Activated naive CD8-positive, alpha-beta T cell treated with anti-CD3 and anti-CD28 coated beads for 36 hours (primary cell): ENCODE measurements at places on chromosomes 6 and 20. TPM values are rescaled to one million over a fixed set of nuclear protein-coding genes. Genes with fewer than 3 reads are reported as not detected.
A peak's percentile ranks its signal among the peaks of the same experiment; 100 is the strongest.

DNA sequence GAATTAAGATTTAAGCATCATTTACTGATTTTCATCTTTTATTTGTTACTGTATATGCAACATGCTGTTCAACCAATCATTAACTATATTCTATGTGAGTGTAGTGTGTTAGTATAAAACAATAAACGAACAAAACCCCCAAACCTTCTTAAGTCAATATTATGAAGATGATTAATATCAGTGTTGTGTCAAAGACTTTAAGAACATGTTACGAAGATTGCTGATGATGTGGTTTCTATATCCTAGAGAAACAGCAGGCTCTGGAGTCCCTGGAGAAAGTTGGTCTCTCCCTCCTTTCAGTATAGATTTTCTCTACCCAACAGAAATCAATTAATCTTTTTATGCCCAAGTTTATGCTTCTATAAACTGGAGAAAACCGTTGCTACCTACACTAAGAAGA, 393.8 kb upstream of the HSF2 start:
- no peaks in the 10 kb centered on the region for H3K4me1 ChIP-seq
- DNase-seq, result no peak
- no peak overlapping the region for H3K27ac ChIP-seq

NFYA gene
- total RNA-seq, result 24.5 TPM

- H3K4me3 ChIP-seq, result no peak overlapping the region
- no peaks in the 10 kb centered on the region for H3K4me1 ChIP-seq
- H3K27ac ChIP-seq, result no peak overlapping the region
- no peaks in the 10 kb centered on the region for H3K27me3 ChIP-seq
These were observed 133.6 kb downstream of the TFAP2B start for GRCh38 chr6:50952092-50952907.

GRCh38 chr20:2128542-2128941, 26.9 kb downstream of the STK35 start:
- peaks cover 51% of the 10 kb centered on the region for H3K4me1 ChIP-seq
- DNase-seq, result no peak
- H3K27ac ChIP-seq, result no peak overlapping the region
- H3K27me3 ChIP-seq, result no peaks in the 10 kb centered on the region
- peaks cover 10% of the 10 kb centered on the region for H3K36me3 ChIP-seq
- no peak overlapping the region for H3K4me3 ChIP-seq

- DNase-seq, result no peak
- peaks cover 43% of the 10 kb centered on the region for H3K27me3 ChIP-seq
- no peak overlapping the region for H3K4me3 ChIP-seq
- H3K4me1 ChIP-seq, result peaks cover 7% of the 10 kb centered on the region
These were observed 4.0 kb upstream of the CAP2 start for GRCh38 chr6:17389274-17389847.

DNA sequence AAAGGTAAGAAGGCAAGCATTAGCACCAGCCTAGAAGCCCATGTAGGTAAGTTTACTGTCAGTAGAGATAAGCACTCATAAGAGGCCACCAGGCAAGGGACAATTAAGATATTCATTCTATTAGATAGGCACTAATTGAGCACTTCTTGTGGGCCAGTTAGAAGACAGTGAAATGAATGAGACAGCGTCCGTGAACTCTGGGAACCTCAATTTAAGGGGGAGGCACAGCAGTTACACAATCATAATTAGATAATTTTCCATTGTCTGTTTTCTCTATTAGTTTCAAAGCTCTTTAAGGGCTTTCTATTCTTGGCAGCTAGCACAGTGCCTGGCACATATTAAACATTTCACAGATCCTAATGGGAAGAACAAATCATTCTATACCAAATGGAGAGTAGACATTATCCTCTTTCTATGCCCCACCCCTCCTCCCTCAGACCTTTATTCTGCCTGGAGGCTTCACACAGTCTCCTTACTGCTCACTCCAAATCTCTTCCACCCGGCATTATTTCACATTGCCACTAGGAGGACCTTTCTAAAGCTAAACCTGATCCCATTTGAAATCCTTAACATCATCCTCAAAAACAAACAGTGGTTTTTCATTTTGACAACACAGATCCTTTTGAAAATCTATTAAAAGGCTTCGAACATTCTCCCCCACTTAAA, 529.6 kb downstream of the ADGRB3 start:
- DNase-seq, result no peak
- H3K27ac ChIP-seq, result no peak overlapping the region
- no peaks in the 10 kb centered on the region for H3K36me3 ChIP-seq
- no peaks in the 10 kb centered on the region for H3K4me1 ChIP-seq
- no peak overlapping the region for H3K4me3 ChIP-seq

GRCh38 chr6:149224399-149224798, 93.1 kb upstream of the TAB2 start:
- no peaks in the 10 kb centered on the region for H3K27me3 ChIP-seq
- H3K27ac ChIP-seq, result no peak overlapping the region
- H3K4me1 ChIP-seq, result peaks cover 22% of the 10 kb centered on the region
- H3K4me3 ChIP-seq, result no peak overlapping the region
- DNase-seq, result no peak
- H3K36me3 ChIP-seq, result peaks cover 4% of the 10 kb centered on the region

REPS1 gene
- 59.7 TPM for total RNA-seq

- peaks cover 9% of the 10 kb centered on the region for H3K4me1 ChIP-seq
- no peak overlapping the region for H3K4me3 ChIP-seq
- DNase-seq, result no peak
- H3K36me3 ChIP-seq, result peaks cover 3% of the 10 kb centered on the region
These were observed 59.8 kb downstream of the GOPC start for GRCh38 chr6:117542493-117542892.

TUBB2B gene
- total RNA-seq, result 0.25 TPM

XKR7 gene
- 0.04 TPM for total RNA-seq

DNA sequence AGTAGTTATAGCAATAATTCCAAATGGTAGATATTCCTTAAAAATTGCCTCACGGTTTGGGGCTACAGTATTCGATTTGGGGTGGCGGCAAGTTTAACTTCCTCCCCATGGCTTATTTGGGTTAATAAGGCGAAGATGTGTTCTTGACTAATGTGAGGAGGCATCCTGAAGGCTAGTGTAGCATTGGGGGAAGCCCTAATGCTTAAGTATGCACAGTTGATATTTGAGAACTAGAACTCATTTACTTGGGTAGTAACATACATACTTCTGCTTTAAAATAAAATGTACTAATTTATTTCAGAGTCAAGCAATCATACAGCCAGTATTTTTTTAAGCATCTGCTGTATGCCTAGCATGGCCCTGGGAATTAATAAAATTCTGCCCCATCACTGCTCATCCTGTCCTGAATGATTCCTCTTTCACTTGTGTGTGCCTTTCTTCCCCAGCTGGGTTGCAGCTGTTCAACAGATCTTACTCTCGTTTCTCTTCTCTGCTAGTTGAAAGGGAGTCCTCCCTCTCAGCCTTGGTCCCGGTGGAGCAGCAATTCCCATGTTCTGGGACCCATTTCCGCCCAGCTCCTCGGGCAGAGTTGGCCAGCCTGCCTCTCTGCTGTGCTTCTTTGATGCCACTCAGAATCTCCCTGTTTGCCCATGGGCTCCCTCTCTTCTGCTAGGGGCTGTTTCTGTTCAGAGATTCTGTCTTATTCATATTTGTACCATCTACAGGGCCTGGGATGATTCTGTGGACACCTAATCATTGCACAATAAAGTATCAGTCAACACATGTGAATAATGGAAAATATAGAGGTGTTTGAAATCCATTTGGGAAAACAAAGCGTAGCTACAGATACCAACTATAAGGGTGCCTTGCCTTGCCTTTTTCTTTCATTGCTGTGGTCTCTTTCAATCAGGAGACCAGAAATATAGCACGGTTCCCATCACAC, 104.8 kb downstream of the ARID1B start:
- peaks cover 15% of the 10 kb centered on the region for H3K36me3 ChIP-seq

DNA sequence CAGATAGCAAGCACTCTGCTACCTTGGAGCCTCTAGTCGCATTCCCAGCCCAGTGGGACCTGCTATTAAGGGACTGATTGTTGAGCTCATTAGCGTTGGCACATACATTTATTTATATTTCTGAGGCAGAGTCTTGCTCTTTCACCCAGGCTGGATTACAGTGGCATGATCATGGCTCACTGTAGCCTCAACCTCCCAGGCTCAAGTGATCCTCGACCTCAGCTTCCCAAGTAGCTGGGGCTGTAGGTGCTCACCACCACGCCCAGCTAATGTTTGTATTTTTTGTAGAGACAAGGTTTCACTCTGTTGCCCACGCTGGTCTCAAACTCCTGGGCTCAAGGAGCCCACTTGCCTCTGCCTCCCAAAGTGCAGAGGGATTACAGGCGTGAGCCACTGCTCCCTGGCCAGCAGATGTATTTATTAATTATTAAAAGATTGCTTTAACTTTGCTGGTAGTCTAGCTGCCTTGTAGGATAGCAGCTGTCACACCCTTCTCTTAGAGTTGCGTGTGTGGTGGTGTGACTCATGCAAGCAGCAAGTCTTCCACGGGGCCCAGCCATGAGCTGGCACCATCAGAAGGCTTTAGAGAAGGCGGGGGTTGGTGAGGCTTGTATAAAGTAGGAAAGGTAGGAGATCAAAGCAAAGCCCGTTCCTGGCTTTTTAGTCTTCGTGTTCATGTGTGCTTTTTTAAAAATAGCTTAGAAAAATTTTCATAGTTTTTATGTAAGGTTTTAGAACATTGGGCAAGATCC, 16.5 kb downstream of the ACTR5 start:
- no peak overlapping the region for H3K4me3 ChIP-seq
- H3K27ac ChIP-seq, result no peak overlapping the region
- H3K36me3 ChIP-seq, result peaks cover 20% of the 10 kb centered on the region
- peaks cover 15% of the 10 kb centered on the region for H3K4me1 ChIP-seq
- peak; percentile 37 for DNase-seq

DNA sequence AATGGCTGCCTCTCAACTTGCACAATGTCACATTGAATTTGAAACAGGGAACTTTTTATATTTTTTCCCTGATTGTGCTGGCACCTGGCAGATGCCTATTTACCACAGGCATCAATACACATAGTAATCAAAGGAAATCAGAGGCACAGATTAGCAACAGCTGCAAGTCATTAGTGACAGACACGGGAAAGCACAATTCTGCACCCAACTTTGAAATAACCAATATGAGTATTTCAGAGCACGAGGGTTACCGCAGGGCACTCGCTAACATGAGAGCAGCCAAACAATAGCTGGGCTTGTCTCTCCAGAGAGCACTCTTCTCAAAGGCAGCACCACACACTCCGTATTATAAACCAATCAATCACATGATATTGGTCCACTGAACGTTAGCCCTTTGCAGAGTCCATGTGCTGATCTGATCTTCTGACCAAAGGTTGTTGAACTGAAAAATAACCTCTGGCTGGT, 149.5 kb downstream of the RNF144B start:
- no peak overlapping the region for H3K27ac ChIP-seq
- H3K27me3 ChIP-seq, result peaks cover 40% of the 10 kb centered on the region
- no peak overlapping the region for H3K4me3 ChIP-seq
- H3K4me1 ChIP-seq, result no peaks in the 10 kb centered on the region

DNA sequence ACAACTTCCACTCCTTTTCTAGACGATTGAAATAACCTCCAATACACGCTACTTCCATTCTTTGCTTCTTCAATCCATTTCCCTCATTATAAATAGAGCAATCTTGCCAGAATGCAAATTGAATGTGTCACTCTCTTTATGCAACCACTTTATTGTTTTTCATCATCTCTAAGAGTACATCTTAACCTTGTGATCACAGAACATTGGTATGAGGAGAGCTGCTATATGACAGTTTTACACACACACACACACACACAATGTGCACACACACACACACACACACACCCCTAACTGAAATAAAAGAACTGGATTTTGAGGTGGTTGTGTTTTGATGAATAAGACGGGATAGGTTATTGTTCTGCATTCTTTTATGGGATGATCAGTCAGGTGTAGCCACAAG, 187.0 kb downstream of the HDGFL1 start:
- no peak overlapping the region for H3K27ac ChIP-seq
- H3K36me3 ChIP-seq, result no peaks in the 10 kb centered on the region
- H3K27me3 ChIP-seq, result no peaks in the 10 kb centered on the region
- no peaks in the 10 kb centered on the region for H3K4me1 ChIP-seq
- H3K4me3 ChIP-seq, result no peak overlapping the region
- DNase-seq, result no peak

DNA sequence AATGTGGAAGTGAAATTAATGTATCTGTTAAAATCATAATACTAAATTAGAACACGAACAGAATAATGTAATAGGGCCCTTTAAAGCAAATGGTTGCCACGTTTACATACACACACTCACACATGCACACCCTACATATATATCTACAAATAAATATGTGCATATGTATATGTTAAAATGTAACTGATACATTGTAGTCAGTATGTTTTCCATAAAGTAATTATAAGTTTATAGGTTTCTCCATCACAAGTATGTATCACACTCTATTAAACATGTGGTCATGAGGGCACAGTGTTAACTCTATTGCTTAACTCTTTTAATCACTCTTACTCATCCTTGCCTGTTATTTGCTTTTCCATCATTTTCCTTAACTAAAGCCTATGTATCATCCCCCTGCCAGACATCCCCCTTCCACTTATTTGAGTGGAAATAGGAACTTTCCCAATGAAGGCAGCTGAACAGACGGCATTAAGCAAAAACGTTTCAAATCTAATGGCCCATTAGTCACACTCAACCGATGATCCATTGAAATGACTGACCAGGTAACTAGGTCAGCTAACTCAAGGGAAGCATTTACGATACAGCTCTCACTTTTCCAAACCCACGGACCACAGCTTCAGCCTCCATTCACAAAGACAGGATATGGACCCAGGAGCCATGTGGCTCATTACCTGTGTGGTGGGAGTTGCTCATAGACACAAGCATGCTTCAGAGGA, 89.3 kb downstream of the HAO1 start:
- DNase-seq, result no peak
- H3K36me3 ChIP-seq, result no peaks in the 10 kb centered on the region
- no peaks in the 10 kb centered on the region for H3K4me1 ChIP-seq
- H3K4me3 ChIP-seq, result no peak overlapping the region
- H3K27me3 ChIP-seq, result peaks cover 14% of the 10 kb centered on the region

GRCh38 chr20:13913572-13913971, 76.8 kb downstream of the SEL1L2 start:
- H3K4me1 ChIP-seq, result peaks cover 2% of the 10 kb centered on the region
- H3K27ac ChIP-seq, result no peak overlapping the region
- H3K4me3 ChIP-seq, result no peak overlapping the region
- no peak for DNase-seq

DNA sequence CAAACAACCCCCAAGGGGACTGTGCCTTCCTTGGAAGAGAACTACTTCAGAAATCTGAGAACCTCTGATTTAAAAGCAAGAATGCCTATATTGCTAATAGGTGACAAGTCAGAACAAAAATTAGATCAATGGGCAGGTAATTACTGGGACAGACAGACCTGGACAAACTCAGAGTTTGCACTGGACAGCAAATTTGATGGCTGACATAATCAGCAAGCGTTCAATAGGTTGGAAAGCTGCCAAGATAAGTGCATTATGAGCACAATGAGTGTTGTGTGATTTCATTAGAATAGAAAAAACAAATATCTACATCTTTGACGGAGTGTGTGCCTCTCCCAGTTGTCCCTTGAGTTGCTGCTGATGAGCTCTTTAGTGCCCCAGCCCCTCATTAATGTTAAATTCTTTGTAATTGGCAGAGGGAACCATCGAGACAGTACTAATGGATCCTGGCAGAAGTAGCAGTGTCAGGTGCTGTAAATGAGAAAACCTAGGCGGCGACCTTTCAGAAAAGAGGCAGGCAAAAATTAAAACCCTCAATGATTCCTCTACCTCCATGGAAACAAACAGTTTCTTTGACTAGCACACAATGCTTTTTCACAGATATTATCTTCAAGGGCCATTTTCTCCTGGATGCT, 116.5 kb upstream of the COL21A1 start:
- no peaks in the 10 kb centered on the region for H3K27me3 ChIP-seq
- no peaks in the 10 kb centered on the region for H3K4me1 ChIP-seq
- no peak for DNase-seq
- H3K27ac ChIP-seq, result no peak overlapping the region
- no peaks in the 10 kb centered on the region for H3K36me3 ChIP-seq

PTCHD4 gene
- not detected for total RNA-seq

- no peak overlapping the region for H3K4me3 ChIP-seq
- no peak overlapping the region for H3K27ac ChIP-seq
- DNase-seq, result no peak
- peaks cover 10% of the 10 kb centered on the region for H3K4me1 ChIP-seq
These were observed 10.9 kb upstream of the B4GALT5 start for GRCh38 chr20:49724408-49725223.
